ENCODE measurements at places on chromosomes 11 and 22.

DNA sequence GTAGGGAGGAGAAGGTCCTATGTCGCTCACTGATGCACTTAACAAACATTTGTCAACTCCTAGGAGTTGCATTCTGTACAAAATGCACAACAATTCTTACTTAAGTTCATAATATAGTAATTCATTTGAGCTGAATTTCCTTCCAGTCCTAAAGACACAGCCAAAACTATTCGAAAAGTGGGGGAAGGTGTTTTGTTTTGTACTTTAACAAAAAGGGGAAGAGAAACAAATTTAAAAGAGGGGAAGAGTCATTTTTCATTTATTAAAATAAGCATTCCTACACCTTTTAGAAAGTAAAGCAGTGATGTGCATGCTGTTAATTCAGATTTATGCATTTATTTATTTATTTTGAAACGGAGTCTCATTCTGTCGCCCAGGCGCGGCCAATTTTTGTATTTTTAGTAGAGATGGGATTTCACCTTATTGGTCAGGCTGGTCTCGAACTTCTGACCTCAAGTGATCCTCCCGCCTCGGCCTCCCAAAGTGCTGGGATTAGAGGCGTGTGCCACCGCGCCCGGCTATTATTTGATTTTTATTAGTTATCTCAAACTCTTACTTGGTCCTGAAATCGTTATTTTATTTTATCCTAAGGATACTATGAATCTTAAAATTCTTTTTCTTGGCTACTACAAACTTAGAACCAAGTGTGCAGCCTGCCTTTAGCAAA lies 1.1 kb upstream of the FANCF start:
- DNase-seq, result no peak

DNA sequence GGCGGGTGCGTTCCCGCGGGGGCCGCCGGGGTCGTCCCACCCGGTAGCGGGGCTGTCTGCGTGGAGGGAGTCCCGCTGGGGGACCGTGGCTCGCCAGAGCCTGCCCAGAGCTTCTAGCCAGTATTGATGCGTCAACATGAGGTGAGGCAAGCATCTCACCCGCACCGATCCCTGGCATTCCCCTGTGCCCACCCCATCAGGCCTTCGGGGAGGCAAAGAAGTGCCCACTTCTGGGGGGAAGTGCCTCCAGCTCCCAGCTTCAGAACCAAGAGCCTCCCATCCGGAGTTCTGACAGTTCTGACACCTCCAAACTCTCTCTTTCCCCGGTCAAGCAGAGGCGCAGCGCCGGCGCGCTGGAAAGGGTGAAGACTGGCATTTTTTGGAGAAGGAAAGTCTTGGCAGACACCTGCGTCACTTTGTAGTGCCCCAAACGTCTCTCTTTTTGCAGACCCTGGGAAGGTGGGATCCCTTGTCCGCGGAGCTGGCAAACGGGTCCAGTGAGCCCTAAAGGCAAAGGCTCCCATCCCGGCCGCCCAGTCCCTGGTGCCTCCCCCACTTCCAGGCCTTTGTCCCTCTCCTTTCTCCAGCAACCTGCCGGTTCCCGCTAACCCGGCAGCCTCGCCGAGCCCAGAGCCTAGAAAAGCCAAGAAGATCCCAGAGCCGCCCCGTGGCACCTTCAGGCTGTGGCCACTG lies 3.2 kb upstream of the PAX6 start:
- DNase-seq, result no peak

- DNase-seq, result no peak
Observed at GRCh38 chr11:24819006-24819405, 322.2 kb downstream of the LUZP2 start.

GRCh38 chr22:44891293-44891747 lies 118.5 kb downstream of the PHF21B start:
- DNase-seq, result no peak

DNA sequence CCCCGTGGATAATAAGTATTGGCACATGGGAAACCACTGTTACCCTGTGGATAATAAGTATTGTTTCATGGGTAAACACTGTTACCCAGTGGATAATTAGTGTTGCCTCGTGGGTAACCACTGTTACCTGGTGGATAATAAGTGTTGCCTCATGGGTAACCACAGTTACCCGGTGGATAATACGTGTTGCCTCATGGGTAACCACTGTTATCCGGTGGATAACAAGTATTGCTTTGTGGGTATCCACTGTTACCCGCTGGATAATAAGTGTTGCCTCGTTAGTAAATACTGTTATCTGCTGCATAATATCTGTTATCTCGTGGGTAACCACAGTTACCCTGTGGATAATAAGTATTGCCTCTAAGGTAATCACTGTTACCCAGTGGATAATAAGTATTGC lies 25.5 kb upstream of the NXPE4 start:
- no peak for DNase-seq

- DNase-seq, result no peak
Observed at GRCh38 chr11:12741671-12742216, 67.5 kb downstream of the TEAD1 start.

- no peak for DNase-seq
Observed at GRCh38 chr22:22769434-22770279, 118.0 kb upstream of the IGLL5 start.

DNA sequence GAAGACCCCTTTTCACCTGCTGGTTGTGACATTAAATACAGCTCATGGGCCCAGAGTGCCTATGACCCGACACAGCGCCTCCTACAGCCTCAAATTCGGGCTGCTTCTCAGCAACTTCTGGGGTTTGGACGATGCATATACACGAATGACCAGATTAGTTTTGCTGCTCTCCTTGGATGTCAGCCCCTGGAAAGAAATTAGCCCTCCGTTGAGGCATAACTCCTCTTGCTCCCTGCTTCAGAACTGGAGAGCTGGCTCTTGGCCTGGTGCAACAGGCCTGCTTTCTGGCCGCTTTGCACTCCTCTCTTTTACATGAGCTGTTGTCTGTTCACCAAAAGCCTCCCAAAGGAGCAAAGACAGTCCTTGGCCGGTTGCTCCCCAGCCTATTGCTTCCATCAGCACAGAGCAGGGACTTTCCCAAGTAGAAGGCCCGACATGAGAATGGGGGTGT lies 3.3 kb downstream of the TECTA start:
- no peak for DNase-seq

- DNase-seq, result no peak
Observed at GRCh38 chr22:20566420-20567260, 59.2 kb downstream of the MED15 start.

DNA sequence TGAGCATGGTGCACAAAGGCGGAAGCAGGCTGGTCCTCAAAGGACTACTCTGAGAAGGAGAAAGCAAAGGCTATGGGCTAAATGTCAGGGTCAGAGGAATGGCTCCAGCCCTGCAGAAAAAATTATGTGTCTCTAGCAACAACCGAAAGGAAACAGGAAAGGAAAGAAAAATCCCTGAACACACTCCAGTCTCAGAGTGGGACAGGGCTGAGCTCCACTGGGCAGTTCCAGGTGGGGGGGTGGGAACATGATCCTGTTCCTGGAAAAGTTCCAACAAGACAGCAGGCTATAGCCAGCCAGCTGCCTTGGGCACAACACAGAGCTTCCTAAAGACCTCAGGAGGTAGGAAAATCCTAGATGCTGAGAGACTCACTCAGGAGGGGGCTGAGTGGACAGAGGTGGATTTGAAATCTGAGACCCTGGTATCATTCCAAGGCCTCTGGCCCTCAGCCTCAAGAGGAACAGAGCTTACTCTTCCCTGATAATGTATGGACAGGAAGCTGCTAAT lies 1088.2 kb downstream of the TBC1D22A start:
- DNase-seq, result no peak
